H7 (cell line): ENCODE measurements at places on chromosomes 7 and 10. TPM values are rescaled to one million over a fixed set of nuclear protein-coding genes. Genes with fewer than 3 reads are reported as not detected.

GRCh38 chr10:87846023-87846422 lies 17.3 kb downstream of the KLLN start:
- no peak for DNase-seq

GRCh38 chr7:150323682-150324372 lies 482 bp upstream of the ACTR3C start:
- peak; percentile 32 for DNase-seq

DNA sequence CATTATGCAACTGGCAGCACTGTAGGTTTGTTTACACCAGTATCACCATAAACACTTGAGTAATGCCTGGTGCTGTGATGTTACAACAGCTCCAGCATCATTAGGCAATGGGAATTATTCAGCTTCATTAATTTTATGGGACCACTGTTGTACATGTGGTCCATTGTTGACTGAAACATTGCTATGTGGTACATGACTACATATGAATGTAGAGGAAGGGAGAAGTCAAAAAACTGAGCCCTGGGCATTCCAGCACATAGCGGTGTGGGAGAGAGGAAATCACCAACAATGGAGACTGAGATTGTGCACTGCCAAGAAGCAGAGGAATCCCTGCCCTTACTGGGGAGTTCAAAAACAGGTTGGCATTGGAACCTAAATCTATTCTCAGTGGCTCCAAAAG lies 89.0 kb downstream of the TRIM24 start:
- DNase-seq, result no peak

- no peak for DNase-seq
Observed at GRCh38 chr7:84139986-84140729, 54.4 kb downstream of the SEMA3A start.

DNA sequence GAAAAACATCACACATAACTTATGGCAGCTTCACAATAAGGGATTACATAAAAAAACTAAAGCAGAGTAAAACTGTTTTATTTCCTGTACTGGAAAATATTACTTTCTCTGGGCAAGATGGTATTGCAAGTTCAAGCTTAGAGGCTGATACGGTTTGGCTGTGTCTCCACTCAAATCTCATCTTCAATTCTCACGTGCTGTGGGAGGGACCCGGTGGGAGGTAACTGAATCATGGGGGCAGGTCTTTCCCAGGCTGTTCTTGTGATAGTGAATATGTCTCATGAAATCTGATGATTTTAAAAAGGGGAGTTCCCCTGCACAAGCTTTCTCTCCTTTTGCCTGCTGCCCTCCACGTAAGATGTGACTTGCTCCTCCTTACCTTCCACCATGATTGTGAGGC lies 5.1 kb upstream of the LRRC27 start:
- no peak for DNase-seq

- no peak for DNase-seq
Observed at GRCh38 chr10:70913893-70914240, 25.5 kb upstream of the PCBD1 start.

- no peak for DNase-seq
Observed at GRCh38 chr7:95276114-95276513, 48.2 kb downstream of the PON1 start.

GRCh38 chr7:80036107-80036506 lies 98.5 kb upstream of the GNAI1 start:
- no peak for DNase-seq

- DNase-seq, result no peak
Observed at GRCh38 chr7:84105586-84105985, 89.0 kb downstream of the SEMA3A start.

- no peak for DNase-seq
Observed at GRCh38 chr7:130899638-130900401, 165.8 kb upstream of the KLF14 start.

- DNase-seq, result peak; percentile 64
Observed at GRCh38 chr10:68223535-68224165, 8.3 kb downstream of the ATOH7 start.

GRCh38 chr10:10854725-10855124 lies 162.9 kb upstream of the CELF2 start:
- DNase-seq, result no peak

- DNase-seq, result no peak
Observed at GRCh38 chr7:116779216-116779615, 83.2 kb upstream of the CAPZA2 start.

DNA sequence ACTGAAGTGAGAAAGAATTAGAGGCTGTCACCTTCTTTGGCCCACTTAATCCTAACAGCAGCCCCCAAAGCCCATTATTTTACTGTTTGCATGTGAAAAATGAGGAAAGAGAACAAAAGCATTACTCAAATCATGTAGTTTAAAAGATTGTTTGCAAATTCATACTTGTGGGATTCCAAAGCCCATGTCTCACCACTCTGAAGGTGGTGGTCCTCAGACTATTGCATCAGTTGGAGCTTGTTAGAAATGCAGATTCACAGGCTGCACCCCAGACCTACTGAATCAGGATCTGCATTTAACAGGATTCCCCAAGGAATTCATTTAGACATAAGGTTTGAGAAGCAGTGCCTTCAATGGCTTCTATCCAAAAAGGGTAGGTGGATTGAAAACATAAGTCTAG lies 93.7 kb upstream of the PDE1C start:
- no peak for DNase-seq

GRCh38 chr7:2196381-2197378 lies 36.1 kb downstream of the MAD1L1 start:
- DNase-seq, result no peak

DNA sequence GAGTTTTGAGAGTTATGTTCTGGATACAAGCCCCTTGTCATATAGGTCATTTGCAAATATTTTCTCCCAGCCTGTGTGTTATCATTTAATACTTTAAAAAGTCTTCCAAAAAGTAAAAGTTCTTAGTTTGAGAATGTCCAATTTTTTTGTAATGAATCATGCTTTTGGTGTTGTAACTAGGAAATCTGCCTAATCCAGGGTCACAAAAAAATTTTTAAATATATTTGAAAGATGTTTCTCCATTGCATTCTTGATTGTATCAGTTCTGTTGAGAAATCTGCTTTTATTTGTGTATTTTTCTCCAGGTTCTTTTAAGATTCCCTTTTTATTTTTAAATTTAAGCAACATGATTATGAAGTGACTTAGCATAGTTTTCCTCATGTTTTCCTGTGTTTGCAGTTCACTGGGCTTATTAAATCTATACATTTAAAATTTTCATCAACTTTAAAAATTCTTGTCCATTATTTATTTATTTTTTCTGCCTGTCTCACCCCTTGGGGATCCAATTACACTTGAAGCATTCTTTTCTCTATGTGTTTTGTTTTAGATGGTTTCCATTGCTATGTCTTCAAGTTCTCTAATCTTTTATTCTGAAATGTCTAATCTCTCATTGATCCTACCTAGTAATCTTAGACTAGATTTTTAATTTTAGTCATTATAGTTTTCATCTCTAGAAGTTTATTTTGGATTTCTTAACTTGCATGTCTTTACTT lies 47.0 kb downstream of the CCDC71L start:
- no peak for DNase-seq

DNA sequence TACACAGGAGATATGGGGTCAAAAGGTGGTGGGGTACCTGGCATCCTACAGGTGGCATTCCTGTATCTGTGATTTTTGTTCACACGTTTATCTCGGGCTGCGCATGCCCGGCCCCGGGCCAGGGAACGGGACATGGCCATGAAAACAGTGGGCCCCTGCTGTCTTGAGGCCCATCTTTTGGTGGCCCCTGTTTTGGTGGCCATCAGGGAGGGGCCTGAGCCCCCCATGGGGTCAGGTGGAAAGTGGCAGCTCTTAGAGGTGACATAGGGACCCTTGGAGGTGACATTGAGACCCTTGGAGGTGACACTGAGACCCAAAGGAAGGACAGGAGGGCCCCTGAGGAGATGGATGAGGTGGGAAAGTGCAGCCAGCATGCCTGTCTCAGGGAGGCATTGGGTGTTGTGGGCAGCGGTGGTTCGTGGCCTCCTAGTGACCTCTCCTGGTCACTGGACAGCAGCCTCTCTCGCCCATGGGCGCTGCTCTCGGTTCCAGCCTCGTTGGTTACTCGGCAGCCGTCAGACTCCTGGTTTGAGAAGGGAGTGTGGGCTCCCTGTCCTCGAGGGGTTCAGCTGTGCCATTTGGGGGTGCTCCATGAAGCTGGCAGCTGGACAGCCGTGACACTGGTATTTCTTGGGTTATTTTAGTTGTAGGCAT lies 39.9 kb downstream of the INPP5A start:
- DNase-seq, result peak; percentile 42

GRCh38 chr7:409339-410281 lies 110.0 kb downstream of the PDGFA start:
- peak; percentile 57 for DNase-seq

GRCh38 chr10:1570416-1571051 lies 166.8 kb downstream of the ADARB2 start:
- DNase-seq, result peak; percentile 83

DNA sequence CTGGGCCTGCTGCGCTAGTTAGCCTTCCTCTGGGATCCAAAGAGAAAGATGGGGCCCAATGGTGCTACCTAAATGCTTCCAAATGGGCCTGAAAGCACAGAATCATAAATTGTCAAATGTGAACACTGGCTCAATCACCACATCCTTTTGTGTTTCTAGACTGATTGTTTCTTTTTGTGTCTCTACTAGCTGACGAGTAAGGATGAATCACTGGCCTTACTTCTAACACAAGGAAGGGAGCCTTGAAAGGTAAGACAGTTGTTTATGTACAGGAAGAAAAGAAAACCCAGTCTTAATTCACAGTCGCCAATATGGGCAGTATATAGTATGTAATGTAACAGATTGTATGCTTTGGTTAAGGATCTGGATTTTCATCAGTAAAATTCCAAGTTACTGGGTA lies 89.5 kb downstream of the ZNF92 start:
- DNase-seq, result no peak

- DNase-seq, result no peak
Observed at GRCh38 chr7:41374150-41374848, 328.6 kb downstream of the INHBA start.

GRCh38 chr7:105786520-105787470 lies 89.6 kb downstream of the ATXN7L1 start:
- DNase-seq, result no peak

DNA sequence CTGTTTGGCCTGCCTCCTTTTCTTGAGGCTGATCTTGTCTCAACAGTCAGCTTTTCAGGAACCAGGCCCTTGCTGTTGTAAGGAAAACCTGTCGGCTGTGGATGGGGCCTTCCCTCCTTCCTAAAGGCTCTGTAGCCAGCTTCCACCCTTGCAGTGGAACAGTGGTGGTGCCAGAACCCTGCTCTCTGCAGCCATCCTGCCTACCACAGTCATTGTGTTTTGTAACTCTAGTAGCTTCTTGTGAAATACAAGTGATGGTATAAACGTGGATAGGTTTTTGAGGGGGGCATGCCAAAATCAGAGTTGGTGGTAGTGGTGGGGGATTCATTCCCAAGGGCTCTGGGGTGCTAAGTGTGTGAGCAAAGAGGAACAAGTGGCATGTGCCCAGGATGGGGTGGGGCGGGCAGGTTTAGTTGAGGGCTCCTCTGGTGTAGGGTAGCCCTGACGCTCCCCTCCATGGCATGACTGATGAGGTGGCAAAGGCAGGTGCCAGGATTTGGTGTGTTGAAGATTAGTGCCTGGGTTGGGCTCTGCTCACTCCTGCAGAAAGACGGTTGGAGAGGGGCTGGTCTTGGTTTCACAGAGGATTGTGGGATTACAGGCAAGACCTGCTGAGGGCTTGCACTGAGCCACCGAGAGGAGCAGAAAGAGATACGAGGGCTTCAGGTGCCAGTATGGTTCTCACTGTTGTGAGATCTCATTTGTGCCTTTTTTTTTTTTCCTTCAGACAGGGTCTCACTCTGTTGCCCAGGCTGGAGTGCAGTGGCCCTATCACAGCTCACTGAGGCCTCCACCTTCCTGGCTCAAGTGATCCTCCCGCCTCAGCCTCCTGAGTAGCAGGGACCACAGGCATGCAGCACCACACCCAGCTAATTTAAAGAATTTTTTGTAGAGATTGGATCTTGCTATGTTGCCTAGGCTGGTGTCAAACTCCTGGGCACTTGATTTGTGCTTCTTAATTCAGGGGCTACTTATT lies 7.4 kb downstream of the TSPAN14 start:
- no peak for DNase-seq

- peak; percentile 22 for DNase-seq
Observed at GRCh38 chr10:53918755-53919154, 882.3 kb downstream of the PCDH15 start.

GRCh38 chr10:95499482-95499989 lies 61.6 kb downstream of the SORBS1 start:
- DNase-seq, result no peak

MICALL2 gene
- 5.2 and 7.6 TPM in 2 replicates for total RNA-seq

GPR22 gene
- not detected in 2 replicates for total RNA-seq

PRSS1 gene
- 0.62 and 0.96 TPM in 2 replicates for total RNA-seq

IKZF1 gene
- total RNA-seq, result 0.81 and 1.4 TPM in 2 replicates

LLCFC1 gene
- total RNA-seq, result not detected in 2 replicates

AOC1 gene
- total RNA-seq, result not detected in 2 replicates

PIP gene
- not detected in 2 replicates for total RNA-seq

ASB13 gene
- total RNA-seq, result 21.8 and 22.3 TPM in 2 replicates

SCRN1 gene
- total RNA-seq, result 115 and 123 TPM in 2 replicates
